ENCODE measurements at places on chromosomes 5 and 9. TPM values are rescaled to one million over a fixed set of nuclear protein-coding genes. Genes with fewer than 3 reads are reported as not detected.
A peak's percentile ranks its signal among the peaks of the same experiment; 100 is the strongest.

Gene DIAPH1
- 118 TPM for total RNA-seq

Gene UTP15
- 12.8 TPM for total RNA-seq

Gene HCN1
- not detected for total RNA-seq

Gene NFIB
- total RNA-seq, result 97.7 TPM

Gene S1PR3
- total RNA-seq, result 10.0 TPM

DNA sequence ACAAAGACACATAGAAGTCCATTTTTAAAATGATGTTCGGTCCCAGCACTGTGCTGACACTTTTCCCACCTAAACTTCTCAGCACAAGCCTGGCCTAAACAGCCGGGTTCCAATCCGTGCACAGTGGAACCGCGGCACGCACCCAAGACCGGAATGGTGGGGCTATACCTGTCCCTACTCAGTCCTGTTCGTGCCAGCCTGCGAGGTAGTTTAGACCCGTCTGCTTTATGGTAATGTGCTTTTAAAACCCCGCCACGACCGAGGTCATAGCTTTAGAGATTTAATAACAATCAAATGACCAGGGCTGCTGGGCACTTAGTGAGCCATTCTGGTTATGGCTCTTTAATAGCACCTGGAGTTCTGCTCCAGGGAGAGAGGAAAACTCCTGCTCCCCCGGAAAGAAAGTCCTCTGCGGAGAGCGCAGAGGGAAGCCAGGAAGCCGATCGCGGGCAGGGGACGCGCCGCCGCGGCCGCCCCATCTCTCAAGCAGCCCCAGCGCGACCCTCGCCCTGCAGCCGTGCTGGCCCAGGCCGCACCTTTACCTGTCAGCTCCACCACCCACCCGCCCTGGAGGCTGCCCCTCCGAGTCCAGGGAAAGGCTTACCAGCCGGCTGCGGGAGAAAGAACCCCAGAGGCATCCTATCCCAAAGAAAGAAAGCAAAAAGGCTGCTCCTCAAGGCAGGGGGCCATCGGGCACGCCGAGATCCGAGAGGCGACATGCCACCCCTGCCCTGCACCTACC lies 511 bp downstream of the ARL15 start:
- DNase-seq, result peak; percentile 65

- DNase-seq, result no peak
These were observed 142.0 kb upstream of the SH3GL2 start for GRCh38 chr9:17436854-17437253.

DNA sequence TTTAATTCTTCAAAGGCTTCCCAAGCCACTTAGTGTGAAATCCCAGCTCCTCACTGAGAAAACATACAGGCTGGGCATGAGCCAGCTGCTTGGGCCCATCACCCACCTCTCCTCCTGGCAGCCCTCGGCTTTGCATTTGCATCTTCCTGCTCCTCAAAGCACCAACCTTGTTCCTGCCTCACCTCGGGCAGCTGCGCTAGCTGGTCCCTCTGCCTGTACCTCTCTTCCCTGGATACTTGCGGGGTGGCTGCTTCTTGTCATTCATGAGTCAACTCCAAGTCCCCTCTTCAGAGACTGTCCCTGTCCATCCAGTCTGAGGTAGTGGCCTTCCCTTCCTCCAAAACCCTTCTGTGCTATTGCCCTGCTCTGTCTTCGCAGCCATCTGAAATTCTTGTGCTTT lies 116.1 kb upstream of the CXCL14 start:
- no peak for DNase-seq

- no peak for DNase-seq
These were observed 218.2 kb downstream of the TSSK1B start for GRCh38 chr5:113216545-113216944.

GRCh38 chr9:29882767-29883166 lies 2309.5 kb upstream of the C9orf72 start:
- DNase-seq, result no peak

DNA sequence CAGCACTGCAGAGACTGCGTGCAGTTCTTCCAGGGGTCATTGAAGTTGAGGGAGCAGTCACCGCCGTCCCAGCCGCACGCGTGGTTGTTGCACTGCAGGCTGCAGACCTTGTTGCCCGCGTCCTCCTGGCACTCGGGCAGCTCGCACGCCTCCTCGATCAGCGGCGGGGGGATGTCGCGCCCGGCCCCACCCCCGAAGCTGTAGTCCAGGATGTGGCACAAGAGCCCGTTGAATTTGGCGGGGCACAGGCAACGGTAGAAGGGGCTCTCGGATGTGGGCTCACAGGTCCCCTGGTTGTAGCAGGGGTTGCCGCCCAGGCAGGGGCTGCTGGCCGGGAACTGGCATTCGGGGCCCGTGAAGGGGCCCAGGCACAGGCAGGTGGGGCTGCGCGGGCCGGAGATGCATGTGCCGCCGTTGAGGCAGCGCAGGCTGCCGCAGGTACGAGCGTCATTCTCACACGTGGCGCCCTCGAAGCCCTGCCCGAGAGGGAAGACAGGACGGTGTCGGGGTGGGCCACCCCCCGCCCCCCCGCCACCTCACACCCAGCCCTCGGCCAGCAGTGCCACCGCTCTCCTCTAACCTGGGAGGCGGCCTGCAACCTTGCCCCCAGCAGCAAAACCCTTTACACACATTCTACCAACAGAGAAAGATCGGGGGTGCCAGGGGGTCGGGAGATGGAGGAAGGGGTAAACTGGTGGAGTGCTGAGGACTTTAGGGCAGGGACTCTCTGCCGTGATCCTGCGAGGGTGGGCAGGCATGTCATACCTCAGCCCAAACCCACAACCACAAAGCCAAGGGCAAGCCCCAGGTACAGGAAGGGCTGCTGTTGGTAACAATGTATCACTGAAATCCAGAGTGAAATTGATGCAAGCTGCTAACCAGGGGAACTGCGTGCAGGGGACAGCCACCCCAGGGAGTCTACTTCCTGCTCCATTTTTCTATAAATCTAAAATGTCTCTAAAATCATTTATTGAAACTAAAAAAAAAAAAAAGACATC lies 22.9 kb upstream of the SEC16A start:
- no peak for DNase-seq

GRCh38 chr5:132826424-132827082 lies 3.9 kb downstream of the SHROOM1 start:
- no peak for DNase-seq

DNA sequence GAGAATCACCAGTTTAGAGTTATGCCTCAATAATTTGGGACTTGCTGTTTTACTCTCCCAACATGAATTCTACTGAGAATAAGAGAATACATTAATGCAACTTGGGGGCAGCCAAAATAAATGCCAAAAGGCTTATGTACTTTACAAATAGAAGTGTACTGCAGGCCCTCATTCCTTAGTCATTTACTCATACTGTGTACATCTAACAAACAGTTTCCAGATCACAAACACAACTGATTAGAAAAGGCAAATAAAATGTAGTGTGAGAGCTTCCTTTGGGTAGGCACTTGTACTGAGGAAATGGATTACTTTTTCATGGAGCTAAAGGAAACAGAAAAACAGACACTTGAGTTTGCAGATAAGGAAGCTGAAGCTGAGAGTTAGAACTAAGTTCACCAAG lies 12.6 kb downstream of the ANKDD1B start:
- DNase-seq, result no peak

DNA sequence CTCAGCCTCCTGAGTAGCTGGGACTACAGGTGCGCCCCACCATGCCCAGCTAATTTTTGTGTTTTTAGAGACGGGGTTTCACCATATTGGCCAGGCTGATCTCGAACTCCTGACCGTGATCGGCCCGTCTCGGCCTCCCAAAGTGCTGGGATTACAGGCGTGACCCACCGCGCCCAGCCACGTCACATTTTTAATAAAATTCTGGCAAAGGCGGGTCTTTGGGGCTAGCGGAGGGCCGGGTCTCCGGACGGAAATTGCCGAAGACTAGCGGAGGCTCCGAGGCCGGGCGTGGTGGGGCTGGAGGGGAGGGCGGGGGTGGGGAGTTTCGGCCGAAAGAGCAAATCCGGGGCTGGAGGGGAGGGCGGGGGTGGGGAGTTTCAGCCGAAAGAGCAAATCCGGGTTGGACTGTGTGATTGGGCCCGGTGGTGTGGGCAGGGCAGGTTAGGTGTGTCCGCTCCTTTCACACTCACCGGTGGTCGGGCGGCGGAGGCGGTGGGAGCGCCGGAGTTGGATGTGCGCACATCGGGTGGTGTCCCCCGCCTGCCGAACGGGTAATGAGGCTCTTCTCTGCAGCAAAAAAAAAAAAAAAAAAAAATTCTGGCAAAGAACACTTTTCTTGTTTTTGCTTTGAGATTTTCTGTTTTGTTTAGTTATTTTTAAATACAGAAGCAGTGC lies 27.1 kb downstream of the RUFY1 start:
- DNase-seq, result no peak

- DNase-seq, result peak; percentile 58
These were observed 267.6 kb upstream of the DMRT1 start for GRCh38 chr9:573691-574410.

DNA sequence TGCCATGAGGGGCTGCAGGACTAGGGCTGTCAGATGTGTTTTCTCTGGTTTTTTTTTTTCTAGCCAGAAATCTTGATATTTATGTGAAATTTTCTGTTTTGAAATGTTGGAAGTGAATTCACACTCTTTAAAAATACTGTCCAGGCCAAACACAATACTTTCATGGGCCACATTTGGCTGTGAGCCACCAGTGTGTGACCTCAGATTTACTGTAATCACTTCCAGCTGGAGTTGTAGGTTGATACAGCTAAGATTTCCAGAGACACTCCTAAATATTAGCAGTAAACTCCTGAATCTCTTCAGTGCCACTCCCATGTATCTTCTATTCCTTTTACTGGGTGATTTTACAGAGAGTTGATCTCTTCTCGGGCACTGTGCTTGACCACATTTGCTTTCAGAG lies 92.2 kb upstream of the CKMT2 start:
- DNase-seq, result no peak
